Renal pelvis (tissue), 12 donors: ENCODE measurements at places on chromosomes 7 and 10.

DNA sequence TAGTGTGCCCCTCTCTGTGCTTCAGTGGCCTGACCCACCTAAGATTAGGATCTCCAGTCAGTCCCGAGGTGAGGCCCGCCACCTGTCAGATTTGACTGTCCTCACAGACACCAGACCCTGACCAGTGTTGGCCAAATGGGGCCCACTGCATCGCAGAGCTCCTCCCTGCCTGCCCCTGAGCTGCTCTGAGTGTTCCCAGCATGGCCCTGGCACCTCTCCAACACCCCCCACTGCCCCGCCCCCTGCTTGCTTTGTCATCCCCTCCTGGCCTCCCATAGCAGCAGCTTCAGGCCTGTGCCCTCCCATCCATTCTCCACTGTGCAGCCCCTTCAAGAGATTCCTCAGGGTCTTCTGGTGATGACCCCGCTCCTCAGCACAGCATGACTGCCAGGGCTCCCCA is 67.6 kb downstream of the C10orf120 start:
- DNase-seq = no peak

DNA sequence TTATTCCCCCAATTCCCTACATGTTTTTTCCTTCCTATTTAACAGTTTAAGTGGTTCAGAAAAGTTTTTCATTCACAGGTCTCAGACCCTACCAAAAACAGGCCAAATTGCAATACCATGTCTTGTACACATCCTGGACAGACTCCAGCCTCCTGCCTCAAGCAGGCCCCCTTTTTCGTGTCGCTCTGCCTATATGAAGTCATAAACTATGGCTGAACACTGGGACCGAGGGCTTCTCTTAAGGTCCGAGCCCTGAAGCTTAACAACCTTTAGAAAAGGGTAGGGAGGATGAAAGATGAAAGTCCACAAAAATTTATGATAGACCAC is 1.4 kb downstream of the FBXW4 start:
- DNase-seq = no peak

GRCh38 chr10:31390804-31391203 is 71.8 kb downstream of the ZEB1 start:
- DNase-seq = no peak

GRCh38 chr7:43904533-43905208 is 1.7 kb downstream of the URGCP start:
- DNase-seq = no peak

- peak; percentile 40 for DNase-seq
Observed at GRCh38 chr7:25098096-25099046, 26.7 kb downstream of the CYCS start.

DNA sequence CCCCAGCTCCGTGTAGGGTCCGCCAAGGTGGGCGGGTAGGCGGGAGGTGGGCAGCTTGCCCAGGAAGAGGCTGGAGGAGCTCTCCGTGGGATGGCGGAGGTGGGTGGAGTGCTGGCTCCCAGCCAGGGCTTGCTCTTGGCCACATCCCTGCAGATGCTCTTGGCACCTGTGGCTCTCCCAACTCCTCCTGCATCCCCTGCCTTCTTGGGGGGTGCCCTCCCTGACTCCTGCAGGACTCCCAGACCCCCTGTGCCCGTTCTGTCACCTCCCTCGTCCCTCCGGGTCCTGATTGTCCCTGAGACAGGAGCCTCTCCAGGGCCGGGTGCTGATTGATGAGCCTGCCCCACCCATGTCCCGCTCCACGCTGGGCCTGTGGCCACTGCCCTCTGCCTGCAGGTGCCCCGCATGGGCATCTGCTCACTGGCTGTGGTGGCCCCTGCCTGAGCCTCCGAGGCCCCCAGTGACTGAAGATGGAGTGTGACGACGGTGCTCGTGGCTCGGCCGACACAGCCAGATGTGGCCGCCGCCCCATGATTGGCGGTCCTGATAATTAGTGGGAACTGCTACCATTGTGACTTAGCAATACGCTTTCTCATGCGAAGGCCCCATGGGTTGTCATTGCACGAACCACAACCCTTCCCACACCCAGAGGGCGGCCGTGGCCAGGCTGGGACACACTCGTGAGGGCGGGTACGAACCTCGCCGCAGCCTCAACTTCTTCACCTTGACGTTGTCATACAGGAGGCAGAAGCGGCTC is 23.6 kb downstream of the CFAP46 start:
- no peak for DNase-seq

GRCh38 chr10:30417301-30417700 is 16.7 kb upstream of the MAP3K8 start:
- no peak for DNase-seq

GRCh38 chr10:77045085-77045484 is 592.5 kb downstream of the KCNMA1 start:
- DNase-seq = no peak

DNA sequence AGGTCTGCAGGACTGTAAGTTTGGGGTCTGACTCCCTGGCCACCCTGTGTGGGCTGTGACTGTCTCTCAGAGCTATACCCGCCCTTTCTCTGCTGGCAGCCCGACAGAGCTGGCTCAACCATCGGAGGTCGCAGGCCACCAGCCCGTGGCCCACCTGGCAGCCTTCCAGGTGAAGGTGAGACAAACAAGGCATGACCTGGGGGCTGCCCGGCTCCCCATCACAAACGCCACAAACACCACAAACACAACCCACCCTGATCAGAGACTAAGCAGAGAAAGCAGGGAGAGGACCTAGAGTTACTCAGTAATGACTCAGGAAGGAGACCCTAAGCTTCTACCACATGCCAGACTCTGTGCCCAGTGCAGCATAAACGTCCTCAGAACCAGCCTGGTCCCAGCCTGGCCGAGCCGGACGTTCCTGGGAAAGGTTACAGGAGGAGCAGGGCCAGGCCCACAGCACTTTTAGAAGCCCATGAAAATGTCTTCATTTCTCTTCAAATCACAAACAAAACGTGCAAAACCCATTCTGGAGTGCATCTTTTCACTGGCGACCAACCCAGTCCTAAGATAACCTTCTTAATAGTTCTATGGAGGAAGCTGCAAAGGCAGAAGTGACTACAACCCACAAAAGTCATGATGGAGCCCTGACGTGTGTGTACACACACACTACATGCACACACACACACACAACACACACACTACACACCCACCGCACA is 66.8 kb downstream of the MKI67 start:
- DNase-seq = no peak

- DNase-seq = no peak
Observed at GRCh38 chr7:157610671-157611295, 274.0 kb downstream of the DNAJB6 start.

DNA sequence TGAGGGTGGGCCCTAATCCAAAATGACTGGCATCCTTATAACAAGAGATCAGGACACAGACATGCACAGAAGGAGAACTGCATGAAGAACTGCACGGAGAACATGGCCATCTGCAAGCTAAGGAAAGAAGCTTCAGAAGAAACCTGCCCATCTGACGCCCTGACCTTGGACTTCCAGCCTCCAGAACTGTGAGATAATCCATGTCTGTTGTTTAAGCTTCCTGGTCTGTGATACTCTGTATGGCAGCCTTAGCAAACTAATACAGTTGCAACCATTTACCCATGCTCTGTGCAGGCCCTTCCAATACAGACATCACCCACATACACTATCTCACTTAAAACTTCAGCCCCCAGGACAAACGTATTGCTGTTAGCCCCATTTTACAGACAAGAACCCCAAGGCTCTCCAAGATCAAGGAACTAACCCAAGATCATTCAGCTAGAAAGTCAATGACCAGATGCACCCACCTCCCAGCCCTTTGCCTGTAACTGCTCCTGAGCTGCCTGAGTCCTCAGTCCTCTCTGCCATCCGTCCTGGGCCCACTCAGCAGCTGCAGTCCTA is 39.7 kb downstream of the DLG5 start:
- no peak for DNase-seq

DNA sequence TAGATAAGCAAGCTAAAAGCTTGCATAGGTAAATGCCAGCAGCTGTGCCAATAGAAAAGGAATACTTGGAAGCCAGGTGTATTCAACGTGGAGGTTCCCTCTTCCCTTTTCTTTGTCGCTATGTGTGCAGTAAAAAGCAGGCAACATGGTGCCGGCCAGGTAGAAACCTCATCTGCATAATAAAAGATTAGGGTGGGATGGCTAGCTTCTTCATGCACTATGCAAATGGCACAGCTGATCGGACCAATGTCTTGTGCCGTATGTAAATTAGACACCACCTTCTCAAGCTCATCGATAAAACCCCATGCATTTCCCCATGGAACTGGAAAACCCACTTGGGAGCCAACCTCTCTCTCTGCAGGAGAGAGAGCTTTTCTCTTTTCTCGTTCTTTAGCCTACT is 150.9 kb upstream of the FOXK1 start:
- no peak for DNase-seq

DNA sequence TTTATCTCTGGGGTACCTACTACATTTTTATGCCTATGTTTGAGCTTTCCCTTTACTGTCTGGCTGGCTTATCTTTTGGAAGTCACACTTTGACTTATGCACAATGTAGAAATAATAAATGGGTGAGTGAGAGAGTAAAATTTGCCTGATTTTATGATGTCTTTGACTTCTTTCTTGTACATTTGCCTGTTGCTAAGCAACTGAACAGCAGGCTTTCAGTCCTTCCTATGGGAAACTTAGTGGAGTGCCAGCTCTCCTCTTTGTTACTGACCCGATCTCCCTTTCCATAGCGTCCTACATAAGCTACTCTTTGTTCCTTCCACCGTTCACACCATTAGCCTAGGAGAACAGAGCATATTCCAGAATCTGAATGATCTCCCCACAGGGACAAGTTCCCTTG is 4.2 kb downstream of the TAS2R60 start:
- DNase-seq = no peak

DNA sequence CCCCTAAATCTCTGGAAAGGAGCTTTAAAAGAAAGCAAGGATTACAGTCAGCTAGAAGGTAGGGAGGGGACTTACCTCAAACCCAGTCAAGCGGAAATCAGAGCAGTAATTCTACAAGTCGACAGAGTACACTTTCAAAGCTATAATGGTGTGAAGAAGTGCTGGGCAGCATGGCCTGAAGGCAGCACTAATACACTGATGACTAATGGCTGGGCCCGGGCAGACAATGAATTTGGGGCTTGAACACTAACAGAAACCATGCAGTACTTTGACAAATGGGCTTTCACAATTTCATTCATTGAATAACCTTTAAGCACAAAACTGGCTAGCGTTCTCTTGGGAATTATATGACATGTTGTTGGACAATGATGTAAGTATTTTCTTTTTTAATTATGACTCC is 4.7 kb downstream of the GLI3 start:
- no peak for DNase-seq

GRCh38 chr7:122311050-122311700 is 6.6 kb upstream of the FEZF1 start:
- DNase-seq = no peak

GRCh38 chr7:100599911-100600729 is 2.0 kb upstream of the PCOLCE start:
- DNase-seq = no peak

DNA sequence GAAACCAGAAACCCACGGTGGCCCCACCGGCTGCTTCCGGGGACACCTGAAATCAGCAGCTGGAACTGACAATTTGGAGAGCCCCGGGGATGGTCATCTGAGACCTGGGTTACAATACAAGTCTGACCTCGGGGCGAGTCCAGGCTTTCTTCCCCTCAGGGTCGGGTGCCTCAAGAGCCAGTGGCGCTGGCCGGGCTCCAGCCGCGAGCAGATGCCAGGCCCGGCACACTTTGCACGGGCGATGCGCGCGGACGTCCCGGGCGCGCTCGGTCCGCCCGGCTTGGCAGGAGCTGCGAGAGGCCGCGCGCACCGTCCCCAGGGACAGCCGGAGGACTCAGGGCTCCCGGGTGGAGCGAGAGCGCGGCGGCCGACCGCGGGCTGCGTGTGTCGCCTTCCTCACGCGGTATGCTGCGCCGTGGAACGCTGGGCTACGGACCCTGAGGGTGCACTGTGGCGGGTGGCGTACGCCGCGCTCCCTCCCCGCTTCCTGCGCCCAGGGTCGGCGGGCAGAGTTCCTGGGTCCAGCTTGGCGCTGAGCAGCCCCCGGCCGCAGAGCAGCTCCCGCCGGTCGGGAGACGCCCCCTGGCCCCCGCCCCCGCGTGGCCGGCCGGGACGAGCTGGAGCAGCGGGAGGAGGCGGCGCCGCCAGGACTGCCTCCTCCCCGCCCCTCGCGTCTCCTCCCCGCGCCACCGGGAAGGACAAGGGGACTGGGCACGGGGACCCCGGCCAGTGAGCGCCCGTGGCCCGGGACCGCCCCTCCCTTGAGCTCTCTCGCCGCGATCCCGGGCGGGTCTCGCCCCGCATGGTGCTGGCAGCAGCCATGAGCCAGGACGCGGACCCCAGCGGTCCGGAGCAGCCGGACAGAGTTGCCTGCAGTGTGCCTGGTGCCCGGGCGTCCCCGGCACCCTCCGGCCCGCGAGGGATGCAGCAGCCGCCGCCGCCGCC is at the start of gene RBM20:
RBM20 (plus strand) TSS at position 684 of the 945 bp plus-strand sequence; CDS start at position 803, 119 bp downstream.
- peak; percentile 59 for DNase-seq
